ENCODE measurements at places on chromosomes 5 and 9. TPM values are rescaled to one million over a fixed set of nuclear protein-coding genes. Genes with fewer than 3 reads are reported as not detected.

DNA sequence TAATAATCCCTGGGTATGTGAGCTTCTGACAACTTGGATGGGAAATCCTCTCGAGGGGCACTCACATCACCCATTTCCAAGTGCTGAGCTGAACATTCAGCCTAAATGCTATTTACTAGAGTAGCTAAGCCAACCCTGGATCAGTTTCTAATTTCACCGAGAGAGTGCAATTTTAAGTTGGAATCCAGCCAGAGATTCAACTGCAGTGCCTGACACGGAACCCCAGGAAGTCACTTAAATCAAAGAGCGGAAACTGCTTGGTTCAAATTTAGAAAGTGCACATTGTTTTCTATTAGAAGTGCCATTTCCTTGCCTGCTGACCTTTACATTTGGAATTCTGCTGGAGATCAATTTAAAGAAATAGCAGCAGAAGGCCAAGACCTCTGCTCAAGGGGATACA lies 8.8 kb downstream of the SPRY4 start:
- no peak for DNase-seq

GRCh38 chr9:114906922-114907571 lies 23.3 kb downstream of the TNFSF8 start:
- no peak for DNase-seq

GRCh38 chr5:126373375-126374108 lies 49.7 kb upstream of the GRAMD2B start:
- DNase-seq = no peak

DNA sequence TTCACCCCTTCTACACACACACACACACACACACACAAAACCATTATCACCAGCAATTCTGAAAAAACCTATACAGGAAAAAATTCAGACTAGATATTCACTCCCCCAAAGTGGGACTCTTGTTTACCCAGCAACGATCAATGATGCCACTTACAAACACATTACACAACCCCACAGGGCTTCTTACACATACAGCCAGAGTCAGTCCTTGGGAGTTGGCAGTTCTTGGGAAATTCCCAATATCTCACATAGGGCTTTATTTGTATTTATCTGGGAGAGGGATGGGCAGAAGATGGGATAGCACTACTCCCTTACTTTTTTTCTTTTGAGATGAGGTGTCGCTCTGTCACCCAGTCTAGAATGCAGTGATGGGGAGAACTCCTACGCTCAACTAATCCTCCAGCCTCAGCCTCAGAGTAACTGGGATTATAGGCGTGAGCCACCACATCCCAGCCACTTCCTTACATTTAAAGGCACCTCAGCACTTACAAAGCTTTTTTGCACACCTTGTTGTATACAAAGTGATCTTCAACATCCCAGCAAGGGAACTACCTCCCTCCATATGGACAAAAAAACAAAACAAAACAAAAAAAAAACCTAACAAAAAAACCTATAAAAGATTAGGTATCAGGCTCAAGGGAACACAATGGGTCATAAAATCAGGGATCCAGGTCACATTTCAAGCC lies 168.4 kb downstream of the TSSK1B start:
- DNase-seq = no peak

DNA sequence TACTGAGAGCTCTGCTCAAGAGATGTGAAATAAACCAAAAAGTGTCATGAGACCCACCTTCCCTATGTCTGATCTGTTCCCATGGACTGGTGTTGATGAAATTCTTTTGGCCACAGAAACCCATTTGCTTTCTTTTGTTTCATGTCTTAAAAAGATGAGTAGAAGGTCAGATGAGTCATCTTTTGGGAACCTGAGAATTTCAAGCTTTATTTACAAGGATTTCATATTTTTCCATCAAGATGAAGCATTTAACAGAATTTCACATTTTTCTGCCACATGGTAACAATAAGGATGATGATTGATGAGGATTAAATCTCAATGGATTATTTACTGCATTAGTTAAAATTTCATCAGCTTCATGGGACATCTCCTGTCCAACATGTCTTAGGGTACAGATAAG lies 337.8 kb downstream of the DEPDC1B start:
- no peak for DNase-seq

GRCh38 chr9:137552022-137552768 lies 516 bp downstream of the MRPL41 start:
- DNase-seq = no peak

GRCh38 chr9:107284636-107285035 lies 1.6 kb downstream of the RAD23B start:
- DNase-seq = no peak

- DNase-seq = peak; percentile 25
Observed at GRCh38 chr5:175557778-175558177, 79.4 kb downstream of the SFXN1 start.

DNA sequence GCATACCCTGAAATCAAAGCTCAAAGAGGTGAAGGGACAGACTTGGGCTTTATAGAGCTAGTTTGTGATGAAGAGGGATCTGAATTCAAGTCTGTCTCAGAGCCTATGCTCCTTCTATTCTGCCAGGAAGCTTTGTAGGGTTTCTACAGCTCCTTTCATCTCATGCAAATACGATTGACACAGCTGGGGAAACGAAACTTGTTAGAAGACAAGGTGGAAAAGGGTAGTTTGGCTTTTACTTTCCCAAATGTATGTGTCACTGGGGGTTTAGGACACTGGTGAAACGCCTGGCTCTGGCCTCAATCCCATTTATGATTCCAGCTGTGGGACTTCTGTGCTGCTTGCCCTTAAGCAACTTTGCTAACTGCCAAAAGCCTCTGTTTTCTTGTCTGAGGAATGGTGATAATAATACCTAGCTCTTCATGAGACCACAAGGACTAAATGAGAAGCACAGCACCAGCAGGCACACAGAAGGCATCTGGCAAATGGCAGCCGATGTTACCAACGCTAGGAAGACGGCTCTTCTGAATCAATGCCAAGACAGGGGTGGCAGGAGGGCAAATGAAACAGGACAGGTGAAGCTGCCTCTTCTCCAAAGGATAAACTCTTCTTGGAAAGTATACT lies 70.3 kb upstream of the EQTN start:
- no peak for DNase-seq

N4BP3 gene
- total RNA-seq = 0.26 TPM

DNA sequence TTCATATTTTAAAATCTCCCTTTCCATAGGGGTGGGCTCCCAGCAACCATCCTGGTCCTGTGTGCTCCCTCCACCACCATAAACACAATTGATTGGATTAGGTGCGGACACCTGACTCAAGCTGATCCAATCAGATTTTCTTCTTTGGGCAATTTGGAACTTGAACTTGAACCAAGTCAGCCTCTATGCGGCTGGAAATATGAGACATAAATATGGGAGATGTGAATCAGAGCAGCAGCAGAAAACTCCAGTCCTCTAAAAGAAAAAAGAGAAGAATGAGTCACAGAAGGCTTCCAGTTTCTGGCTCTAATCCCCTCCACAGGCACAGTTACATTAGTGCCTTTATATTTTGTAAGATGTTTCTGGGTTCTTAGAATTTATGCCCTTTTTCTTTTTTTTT lies 306.6 kb downstream of the MLLT3 start:
- DNase-seq = no peak

- DNase-seq = no peak
Observed at GRCh38 chr5:127445328-127445727, 72.1 kb upstream of the PRRC1 start.

TERT gene
- 1.3 TPM for total RNA-seq
